Activated CD4-positive, alpha-beta T cell treated with anti-CD3 and anti-CD28 coated beads, Interleukin-2, amount 10 ng/mL, durations not matched to agents 7 days and 5 days (primary cell): ENCODE measurements at places on chromosomes 7 and 10. TPM values are rescaled to one million over a fixed set of nuclear protein-coding genes. Genes with fewer than 3 reads are reported as not detected.

HOXA7 gene
- not detected for total RNA-seq

PDZD7 gene
- total RNA-seq, result 0.74 TPM

WEE2 gene
- not detected for total RNA-seq

PLPP4 gene
- not detected for total RNA-seq

ZNF239 gene
- 0.73 TPM for total RNA-seq

PRKG1 gene
- total RNA-seq, result not detected

CCL24 gene
- total RNA-seq, result not detected

SLC26A5 gene
- total RNA-seq, result not detected

PVRIG gene
- total RNA-seq, result 61.2 TPM

FANK1 gene
- total RNA-seq, result 0.35 TPM

PDK4 gene
- total RNA-seq, result not detected

MCMBP gene
- 85.8 TPM for total RNA-seq

RAPGEF5 gene
- 0.69 TPM for total RNA-seq

SLC26A3 gene
- total RNA-seq, result not detected

MMD2 gene
- total RNA-seq, result not detected

ADAM22 gene
- 1.1 TPM for total RNA-seq

DENND2A gene
- not detected for total RNA-seq

OR2A42 gene
- total RNA-seq, result 0.04 TPM

EXOC4 gene
- total RNA-seq, result 84.6 TPM
